ENCODE measurements at places on chromosomes 6 and 20.

GRCh38 chr6:125201961-125202729 is 48.6 kb downstream of the TPD52L1 start:
- no peak for DNase-seq
- no peaks in the 10 kb centered on the region for H3K27me3 ChIP-seq
- H3K36me3 ChIP-seq = no peaks in the 10 kb centered on the region
- H3K4me3 ChIP-seq = no peak overlapping the region
- H3K4me1 ChIP-seq = no peaks in the 10 kb centered on the region

DNA sequence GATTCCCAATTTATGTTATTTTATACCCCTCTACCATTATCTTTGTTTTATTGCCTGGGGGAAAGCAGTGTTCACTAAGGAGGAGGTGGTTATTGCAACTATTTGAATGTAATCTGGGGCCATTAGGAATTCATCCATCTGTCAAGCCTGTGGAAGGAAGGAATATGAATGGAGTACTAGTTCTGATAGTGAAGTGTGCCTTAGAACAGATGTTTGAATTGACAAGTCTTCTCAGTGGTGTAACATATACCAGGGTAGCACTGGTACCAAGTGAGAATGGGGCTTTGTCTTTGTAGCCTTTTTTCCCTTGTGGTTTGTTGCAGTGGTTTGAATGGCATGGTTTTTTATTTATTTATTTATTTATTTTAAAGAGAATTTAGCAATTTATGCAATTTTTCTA is 27.9 kb upstream of the HDAC2 start:
- H3K4me1 ChIP-seq = no peaks in the 10 kb centered on the region
- H3K36me3 ChIP-seq = no peaks in the 10 kb centered on the region
- H3K27me3 ChIP-seq = no peaks in the 10 kb centered on the region

GRCh38 chr20:44460795-44461141 is 14.9 kb upstream of the TTPAL start:
- no peaks in the 10 kb centered on the region for H3K4me1 ChIP-seq
- no peaks in the 10 kb centered on the region for H3K36me3 ChIP-seq
- no peak overlapping the region for H3K27ac ChIP-seq
- DNase-seq = peak; percentile 45

- H3K4me1 ChIP-seq = no peaks in the 10 kb centered on the region
- H3K36me3 ChIP-seq = no peaks in the 10 kb centered on the region
- H3K27ac ChIP-seq = no peak overlapping the region
- H3K4me3 ChIP-seq = no peak overlapping the region
These were observed 539.8 kb downstream of the EPHA7 start for GRCh38 chr6:92879526-92879925.

DNA sequence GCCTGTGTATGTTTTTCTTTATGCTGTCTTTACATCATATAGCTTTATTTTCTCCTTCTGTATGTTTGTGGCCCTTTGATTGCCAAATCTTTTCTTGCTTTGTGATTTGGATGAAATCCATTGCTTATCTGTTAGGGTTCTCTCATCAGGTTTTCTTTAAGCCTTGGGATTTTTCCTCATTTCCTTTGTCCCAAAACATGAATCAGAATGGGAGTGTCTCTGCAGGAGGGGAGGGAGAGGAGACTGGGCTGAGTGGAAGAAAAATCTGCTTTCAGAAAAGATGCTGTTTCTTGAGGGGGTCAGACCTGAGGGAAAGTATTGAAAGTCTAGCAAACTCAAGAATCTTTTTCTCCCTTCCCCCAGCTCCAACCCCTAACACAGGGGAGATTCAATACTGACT is 758.0 kb upstream of the MMS22L start:
- no peak for DNase-seq
- no peaks in the 10 kb centered on the region for H3K27me3 ChIP-seq
- no peak overlapping the region for H3K4me3 ChIP-seq
- no peaks in the 10 kb centered on the region for H3K4me1 ChIP-seq
- no peaks in the 10 kb centered on the region for H3K36me3 ChIP-seq
